ENCODE measurements at places on chromosomes 2 and 18.

- no peak for ATAC-seq
These were observed 127.4 kb downstream of the NOL4 start for GRCh38 chr18:34097312-34097711.

DNA sequence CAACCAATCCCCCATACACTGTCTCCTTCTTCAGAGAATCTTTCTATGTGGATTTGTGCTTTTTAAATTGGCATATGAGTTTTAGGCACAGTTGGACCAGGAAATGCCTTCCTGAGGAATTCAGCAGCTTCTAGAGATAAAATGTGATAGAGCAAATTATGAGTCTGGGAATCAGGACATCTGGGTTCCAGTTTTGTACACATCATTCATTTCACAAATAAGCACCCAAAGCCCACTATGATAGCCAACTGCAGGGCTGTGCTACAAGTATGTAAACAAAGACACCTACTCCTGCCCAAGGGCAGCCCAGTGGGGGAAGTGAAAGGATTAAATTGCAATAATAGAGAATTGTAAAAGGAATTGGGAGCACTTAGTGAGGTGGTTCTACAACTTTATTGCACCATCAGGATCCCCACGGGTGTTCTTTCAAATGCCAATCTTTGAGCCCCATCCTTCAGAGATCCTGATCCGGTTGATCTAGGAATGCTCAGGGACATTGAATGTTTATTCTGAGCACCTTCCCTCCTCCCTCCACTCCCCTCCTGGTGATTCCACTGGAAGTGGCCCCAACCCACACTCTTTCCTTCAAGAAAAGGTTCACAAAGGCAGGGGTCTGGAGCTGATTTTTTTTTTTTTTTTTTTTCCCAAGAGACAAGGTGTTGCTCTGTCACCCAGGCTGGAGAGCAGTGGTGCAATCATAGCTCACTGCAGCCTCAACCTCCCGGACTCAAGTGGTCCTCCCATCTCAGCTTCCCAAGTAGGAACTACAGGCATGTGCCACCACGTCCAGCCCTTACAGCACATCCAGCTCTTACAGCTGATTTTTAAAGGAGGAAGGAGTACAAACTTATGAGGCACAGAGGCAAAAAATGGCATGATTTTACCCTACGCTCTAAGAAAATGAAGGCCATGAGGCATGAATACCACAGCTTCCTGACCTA is 11.1 kb upstream of the KCMF1 start:
- no peak for ATAC-seq

GRCh38 chr18:21300908-21301200 is 58.8 kb downstream of the GREB1L start:
- no peak for ATAC-seq

DNA sequence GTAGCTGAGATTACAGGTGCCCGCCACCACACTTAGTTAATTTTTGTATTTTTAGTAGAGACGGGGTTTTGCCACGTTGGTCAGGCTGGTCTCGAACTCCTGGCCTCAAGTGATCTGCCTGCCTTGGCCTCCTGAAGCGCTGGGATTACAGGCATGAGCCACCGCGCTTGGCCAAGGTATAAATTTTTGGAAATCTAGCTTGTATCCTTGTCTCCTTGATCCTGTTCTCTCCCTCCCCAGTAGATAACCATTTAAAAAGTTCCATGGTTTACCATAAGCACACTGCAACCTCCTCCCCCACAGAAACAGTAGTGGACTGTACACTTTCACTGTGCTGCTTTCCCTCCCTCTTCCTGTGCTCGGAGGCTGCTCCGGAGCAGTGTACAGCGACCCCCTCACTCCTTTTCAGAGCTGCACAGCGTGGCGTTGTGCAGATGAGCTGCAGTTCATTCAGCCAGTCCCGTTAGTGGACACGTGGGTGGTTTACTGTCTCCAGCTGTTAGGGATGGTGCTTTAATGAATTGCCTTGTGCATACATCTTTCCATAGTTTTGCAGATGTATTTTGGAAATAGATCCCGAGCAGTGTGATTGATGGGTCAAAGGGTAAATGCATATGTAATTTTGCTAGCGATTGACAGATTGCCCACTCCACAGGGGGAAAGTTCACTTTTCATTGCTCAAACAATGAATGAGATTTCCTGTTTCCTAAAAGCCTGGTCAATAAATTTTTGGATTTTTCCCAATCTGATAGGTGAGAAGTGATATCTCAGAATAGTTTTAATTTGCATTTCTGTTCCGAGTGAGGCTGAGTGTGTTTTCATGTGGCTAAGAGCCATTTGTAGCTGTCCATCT is 14.8 kb downstream of the ASB1 start:
- no peak for ATAC-seq

DNA sequence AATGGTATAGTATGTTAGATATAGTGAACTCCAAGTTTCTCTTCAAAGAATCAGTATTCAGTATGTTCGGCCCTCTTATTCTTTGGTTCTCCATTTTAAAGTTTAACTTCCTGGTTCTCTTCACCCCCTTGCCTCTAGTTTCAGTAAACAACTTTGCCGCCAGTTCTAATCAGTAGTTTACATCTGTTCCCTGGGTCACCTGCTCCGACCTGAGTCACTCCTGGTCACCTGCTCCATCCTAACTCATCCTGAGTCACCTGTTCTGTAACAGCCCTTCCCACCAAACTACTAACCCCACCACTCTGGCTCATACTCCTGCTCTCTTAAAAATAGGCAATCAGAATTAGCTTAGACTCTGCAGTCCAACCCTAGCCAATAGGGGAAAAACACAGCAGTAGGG is 23.7 kb upstream of the TEX51 start:
- ATAC-seq = no peak

DNA sequence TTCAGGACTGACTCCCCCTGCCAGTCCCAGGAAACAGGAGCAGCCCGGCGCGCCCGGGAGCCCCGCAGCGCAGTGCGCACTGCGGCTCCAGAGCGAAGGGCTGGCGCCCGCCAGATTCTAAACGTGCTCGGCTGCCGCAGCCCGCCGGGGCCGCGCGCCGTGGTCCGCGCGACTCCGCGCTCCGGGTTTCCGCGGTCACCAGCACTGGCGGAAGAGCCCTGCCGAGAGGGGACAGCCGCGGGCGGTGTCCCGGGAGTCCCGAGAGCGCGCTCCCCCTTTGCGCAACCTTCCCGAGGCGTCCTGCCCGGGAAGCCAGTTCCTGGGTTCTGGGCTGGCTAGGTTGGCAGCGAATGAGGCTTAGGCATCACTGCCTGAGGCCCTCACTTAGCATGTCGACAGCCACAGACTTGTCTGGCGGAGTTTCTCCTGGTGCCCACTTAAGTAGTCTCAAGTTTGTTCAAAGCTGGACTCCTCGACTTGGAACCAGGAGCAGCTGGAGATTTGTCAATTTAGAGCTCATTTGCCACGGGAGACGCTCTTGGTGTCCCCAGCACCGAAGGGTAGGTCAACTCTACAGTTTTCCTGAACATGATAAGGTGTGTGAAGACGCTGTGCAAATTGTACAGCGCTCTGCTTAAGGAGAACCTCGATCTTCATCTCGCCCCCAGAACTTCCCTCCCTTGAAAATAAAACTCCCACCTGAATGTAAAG is 1.5 kb upstream of the VSNL1 start:
- ATAC-seq = peak; percentile 90
